ENCODE measurements at places on chromosomes 7 and 10.

GRCh38 chr10:110423650-110424049 is 74.1 kb upstream of the DUSP5 start:
- ATAC-seq = no peak

GRCh38 chr10:47040041-47040491 is 128.8 kb downstream of the PTPN20 start:
- ATAC-seq = peak; percentile 21

DNA sequence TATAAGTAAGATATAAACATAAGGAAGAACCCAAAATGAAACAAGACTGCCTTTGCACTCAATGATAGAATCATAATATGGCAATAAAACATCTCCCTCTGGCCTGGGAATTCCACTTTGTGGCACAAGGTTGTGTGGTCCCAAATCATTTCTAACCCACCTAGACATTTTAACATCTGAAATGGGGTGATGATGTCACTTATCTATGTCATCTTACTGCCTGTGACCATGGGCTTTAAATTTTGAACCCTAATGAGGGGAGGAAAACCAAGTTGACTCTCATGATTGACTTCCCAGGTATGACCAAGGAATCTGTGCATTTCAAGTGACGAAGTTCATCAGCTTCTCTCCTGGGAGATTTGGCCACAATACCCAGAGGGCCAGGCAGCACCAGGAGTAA is 24.5 kb upstream of the ACSM6 start:
- ATAC-seq = no peak

GRCh38 chr10:33418301-33418700 is 83.8 kb upstream of the NRP1 start:
- no peak for ATAC-seq

DNA sequence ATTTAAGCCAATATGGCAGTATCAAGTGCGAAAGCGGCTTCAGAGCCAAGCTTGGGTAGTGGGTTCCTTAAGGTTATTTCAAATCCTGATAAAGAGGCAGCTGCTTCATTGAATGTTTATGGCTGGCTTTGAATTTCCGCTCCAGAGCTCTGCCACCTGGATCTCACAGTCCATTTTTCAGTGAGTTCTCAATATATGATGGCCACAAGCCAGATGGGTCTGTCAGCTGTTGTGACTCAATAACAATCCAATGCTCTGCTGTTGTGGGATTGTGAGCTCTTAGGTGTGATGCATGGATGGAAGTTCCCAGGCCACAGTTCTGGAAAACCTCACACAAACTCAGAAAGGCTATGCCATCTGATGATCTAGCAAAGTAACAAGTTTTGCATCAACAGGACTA is 743.8 kb upstream of the LRRN3 start:
- no peak for ATAC-seq

- no peak for ATAC-seq
These were observed 121.5 kb upstream of the ZNF716 start for GRCh38 chr7:57328457-57328856.

- no peak for ATAC-seq
These were observed 125.8 kb downstream of the DOCK4 start for GRCh38 chr7:112080441-112080840.

GRCh38 chr7:35747611-35748010 is 52.7 kb upstream of the HERPUD2 start:
- no peak for ATAC-seq

- no peak for ATAC-seq
These were observed 16.3 kb downstream of the MINDY4 start for GRCh38 chr7:30787486-30787885.

DNA sequence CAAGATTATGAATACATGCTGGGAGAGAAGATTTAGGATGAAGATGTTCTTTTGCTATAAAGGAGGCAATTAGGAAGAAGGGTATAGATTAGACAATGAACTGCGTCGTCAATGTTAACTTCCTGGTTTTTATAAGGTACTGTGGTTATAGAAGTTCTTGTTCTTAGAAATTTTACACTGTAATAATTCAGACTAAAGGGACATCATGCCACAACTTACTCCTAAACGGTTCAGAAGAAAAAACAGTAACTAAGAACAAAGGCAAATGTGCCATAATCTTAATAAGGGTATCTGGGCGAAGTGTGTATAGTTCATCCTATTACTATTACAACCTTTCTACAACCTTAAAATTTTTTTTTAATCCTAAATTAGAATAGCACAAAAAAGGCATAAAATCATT is 31.3 kb upstream of the DDC start:
- ATAC-seq = no peak

DNA sequence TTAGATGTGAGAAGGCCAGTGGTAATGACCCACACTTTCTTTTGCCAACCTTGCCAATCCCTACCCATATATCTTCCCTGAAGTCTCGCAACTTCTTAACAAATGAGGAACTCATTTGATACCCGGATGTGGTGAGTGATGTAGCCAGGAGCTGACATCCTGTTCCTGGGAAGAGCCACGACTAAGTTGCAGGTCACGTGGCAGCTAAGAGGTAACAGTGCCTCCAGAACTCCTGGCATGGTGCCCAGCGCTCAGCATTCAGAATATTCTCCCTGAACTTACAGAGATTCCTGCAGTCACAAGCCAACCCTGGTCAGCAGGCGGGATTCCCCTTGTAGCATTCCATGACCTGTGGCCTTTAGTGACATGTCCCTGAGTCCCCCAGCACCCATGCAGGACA is 282.5 kb downstream of the GALNT17 start:
- no peak for ATAC-seq

DNA sequence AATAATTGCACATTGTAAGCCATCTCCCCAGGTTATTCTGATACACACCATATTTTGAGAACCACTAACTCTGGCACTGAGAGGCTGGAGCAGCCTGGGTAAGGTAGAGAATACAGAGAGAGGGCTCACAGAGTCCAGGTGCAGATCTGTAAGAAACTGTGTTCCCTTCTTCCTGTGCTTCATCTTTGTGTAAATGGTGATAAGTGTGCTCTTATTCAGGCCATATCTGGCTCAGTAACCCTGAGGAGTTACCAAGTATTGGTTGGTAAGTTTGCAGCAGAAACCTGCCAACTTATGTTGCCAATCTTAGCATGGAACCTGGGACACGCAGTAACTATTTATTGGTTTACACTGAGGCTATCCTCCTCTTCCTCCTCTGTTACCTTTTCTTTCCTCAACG is 16.2 kb upstream of the ICA1 start:
- no peak for ATAC-seq

DNA sequence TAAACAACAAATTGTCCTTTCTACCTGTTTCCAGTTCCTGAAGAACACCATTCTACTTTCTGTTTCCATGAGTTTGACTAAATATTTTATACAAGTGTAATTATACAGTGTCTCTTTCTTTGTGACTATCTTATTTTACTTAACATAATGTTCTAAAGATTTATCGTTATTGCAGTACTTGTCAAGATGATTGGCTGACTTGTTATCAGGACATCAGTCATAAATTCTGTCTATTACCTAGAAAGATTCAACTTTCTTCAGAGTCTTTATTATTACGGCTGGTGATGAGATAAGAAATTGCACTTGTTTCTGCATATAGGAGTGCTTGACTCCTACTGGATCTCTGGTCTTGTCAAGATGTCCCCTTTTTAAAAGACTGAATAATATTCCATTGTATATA is 93.9 kb upstream of the ZNF92 start:
- no peak for ATAC-seq

DNA sequence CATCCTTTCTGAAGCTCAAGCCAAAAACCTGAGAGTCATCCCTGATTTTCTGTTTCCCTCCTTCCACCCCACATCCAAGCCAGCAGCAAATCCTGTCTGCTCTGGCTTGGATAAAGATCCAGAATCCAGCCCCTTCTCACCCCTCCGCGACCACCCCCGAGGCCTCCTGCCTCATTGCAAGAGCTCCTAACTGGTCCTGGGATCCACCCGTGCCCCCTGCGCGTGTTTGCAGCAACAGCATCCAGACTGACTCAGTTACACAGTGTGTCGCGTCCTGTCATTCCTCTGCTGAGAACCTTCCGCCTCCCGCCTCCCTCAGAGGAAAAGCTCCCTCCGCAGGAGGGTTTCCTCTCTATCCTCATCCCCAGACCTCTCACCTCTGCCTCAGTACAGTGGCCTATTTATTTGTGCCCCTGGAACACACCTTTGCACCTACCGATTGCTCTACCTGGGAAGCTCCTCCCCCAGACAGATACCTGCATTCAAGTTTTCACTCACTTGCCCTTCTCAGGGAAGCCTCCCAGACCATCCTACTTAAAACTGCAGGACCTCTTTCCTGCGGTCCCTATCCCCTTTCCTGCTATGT is 21.6 kb upstream of the GRID1 start:
- ATAC-seq = no peak

- ATAC-seq = no peak
These were observed 33.9 kb upstream of the ZNF273 start for GRCh38 chr7:64869121-64869725.

- ATAC-seq = peak; percentile 56
These were observed 78.6 kb downstream of the LCOR start for GRCh38 chr10:96910488-96911395.

GRCh38 chr7:2151801-2152612 is 80.7 kb downstream of the MAD1L1 start:
- no peak for ATAC-seq

DNA sequence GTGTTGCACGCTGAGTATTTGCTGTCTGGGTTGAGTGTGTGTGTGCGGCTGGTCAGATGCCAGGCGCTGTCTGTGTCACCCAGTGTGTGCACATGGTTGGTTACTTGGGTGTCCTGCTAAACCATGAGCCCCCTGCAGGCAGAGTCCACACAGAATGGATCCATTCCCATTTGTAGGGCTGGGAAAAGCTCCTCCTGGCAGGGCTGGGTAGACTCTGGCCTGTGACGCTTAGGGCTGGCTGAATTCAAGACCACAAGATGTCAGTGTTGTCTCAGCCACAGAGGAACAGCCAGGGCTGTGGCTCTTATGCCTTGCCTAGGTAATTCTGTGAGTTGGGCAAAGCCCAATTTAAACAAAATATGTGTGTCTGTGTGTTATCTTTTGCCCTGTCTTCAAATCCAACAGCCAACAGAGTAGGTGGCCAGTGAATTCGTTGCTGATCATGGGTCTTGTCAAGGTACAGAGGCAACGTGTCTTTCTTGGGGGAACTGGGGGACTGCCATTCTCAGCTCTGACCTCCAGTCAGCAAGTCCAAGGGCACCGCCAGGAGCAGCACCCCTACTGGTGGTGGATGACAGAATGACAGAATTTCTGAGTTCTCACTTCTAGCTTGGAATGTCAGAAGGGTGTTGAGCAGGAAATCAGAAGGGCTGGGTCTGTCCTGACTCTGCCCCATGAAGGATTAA is 285.1 kb downstream of the CCSER2 start:
- ATAC-seq = no peak

DNA sequence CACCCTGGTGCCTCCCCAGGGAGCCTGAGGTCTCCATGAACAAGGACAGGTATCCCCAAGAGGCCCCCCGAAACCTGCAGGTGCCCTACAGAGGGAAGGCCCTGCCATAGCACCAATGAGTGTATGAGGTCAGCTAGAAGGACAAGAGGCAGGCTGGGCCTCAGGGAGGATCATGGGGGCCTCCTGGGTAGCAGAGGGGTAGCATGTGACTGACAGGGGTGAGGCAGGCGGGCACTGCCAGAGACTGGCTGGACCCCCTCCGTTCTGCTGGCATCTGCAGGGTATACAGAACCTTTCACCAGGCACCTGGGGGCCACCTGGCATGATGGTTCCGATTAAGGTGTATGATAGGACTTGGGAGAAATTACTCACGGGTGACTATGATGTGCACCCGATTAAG is 79.2 kb upstream of the KCTD7 start:
- ATAC-seq = no peak

- no peak for ATAC-seq
These were observed 115.5 kb upstream of the DKK1 start for GRCh38 chr10:52198540-52198939.

DNA sequence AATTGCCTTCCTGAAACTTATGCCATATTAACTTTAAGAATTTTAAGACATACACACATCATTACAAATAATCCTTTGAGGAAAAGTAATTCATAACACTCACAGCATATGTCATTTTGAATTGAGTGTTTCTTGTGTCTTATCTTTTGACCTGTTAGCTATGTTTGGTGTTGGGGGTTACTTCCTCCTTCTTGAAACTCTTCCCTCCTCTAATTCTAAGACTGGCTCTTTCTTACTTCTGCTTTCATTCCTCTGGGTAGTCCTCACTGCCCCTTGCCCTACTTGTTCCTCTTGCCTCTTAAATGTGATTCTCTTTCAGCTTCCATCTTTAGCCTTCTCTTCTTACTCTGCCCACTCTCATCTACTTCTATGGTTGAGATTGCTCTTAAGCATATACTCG is 28.3 kb upstream of the PIP4K2A start:
- no peak for ATAC-seq

- ATAC-seq = no peak
These were observed 29.4 kb upstream of the CDH23 start for GRCh38 chr10:71367271-71367670.

DNA sequence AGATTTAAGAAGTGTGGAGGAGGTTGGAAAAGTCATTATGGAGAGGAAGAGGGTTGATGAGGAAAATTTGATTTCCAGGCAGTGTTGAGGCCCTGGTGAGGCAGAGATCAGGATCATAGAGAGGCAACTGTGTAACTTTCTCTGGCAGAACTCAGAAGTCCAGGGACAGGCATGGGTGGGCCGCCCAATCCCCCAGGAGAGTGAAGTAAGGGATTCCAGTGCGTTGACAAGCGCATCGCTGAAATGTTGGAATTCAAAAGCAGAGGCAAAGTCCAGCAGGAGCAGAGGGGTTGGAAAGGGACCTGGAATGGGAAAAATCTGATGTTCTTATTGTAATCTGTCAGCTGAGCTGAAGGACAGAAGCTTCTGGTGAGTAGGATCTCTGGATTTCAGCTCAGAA is 207.3 kb downstream of the FAM107B start:
- ATAC-seq = no peak

DNA sequence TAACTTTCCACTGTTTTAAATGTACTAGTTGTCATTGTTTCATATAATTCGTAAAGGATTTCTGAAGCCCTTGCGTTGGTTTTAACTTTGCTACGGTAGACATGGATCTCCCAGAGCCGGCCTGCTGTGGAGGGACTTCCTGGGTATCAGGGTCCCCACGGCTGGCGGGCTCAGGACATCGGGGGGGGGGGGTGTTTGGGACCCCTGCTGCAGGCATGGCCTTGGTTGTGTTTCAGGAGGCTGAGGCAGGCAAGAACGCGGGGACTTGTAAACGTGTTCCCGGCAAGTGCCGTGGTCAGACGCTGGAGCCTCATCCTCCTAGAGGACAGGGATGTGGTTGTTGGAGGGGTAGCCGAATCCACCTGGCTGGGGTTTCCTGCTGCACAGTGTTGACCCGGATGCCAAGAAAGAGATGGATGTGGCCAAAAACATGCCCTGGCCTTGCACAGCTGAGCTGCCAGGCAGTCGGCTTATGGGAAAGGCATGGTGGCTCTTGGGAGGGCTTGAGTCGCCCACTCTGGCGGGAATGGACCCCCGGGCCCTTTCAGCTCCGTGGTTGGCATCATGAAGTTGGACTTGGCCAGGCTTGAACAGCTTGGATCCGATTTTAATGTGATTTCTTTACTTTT is 21.4 kb upstream of the CHST12 start:
- no peak for ATAC-seq

GRCh38 chr7:135375908-135376699 is 133.8 kb downstream of the CNOT4 start:
- no peak for ATAC-seq

- ATAC-seq = no peak
These were observed 81.6 kb downstream of the CYP51A1 start for GRCh38 chr7:92052684-92053083.

Measured in activated CD4-positive, CD25-positive, alpha-beta regulatory T cell treated with anti-CD3 and anti-CD28 coated beads, Interleukin-2, amount 50 U/mL, for 24 hours (primary cell).